Activated T-cell treated with anti-CD3 and anti-CD28 coated beads, Interleukin-2, amount 50 U/mL, for 24 hours (primary cell): ENCODE measurements at places on chromosomes 5 and 9.

DNA sequence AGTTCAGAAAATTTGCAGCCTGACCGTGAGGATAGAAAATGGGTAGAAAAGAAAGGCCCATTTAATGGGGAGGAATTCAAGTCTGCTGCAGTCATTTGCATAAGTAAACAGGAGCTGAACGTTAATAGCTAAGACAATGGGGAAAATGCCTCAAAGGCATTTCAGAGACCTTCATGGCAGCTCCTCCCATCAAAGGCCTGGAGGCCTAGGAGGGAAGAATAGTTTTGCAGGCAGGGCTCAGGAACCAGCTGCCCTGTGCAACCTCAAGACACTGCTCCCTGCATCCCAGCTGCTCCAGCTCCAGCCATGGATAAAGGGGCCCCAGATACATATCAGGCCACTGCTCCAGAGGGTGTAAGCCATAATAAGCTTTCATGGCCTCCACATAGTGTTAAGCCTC, 32.2 kb upstream of the CDH18 start:
- DNase-seq: no peak

DNA sequence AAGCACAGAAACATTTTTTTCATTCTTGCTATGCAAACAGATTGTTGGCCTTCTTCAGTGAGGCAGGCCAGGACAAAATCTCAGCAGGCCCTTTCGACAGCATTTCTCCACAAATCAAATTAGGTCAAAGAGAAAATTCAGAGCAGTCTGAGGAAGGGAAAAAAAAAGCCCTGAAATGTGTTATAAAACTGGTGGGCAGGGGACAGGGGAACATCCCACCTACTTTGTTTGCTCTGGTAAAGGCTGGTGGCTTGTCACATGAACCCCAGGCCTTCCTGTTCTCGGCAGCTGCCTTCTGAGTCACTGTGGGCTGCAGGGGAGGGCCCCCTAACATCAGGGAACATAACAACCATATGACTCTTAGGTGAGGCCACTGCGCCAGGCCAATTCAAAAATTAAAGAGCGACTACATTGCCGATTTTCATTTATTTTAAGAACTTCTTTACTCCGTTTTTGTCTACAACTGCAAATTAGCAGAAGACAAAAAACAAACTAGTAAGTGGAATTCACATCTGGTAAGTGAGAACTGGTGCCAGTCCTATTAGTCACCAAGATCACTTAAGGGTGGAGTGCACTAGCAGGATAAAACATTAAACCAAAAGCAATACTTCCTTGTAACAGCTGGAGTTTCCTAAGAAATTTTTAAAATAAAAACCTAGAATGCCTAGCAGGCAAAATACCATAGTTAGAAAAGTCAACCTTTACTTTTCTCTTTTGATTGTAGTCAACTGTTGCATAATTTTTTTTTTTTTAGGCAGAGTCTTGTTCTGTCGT, 46.2 kb upstream of the DENND4C start:
- DNase-seq: peak; percentile 79

- DNase-seq: no peak
These were observed 485 bp downstream of the FAM53C start for GRCh38 chr5:138338411-138339090.

DNA sequence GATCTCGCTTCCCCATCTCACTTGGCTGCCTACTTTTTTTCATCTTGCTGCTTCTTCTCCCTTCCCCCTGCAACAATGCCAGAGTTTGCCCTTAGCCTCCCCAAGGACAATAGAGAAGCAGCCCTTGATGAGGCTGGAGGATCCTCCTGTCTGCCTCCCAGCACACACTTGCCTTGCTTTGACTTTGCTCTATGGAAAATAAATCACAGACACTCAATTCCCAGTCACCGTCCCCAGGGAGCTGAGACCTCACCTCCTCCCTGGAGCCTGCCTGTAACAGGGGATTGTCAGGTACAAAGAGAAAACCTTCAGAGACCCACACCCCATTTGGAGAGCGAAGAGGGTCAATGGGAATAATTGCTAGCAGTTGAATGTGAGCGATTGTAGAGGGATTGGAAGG, 242.1 kb upstream of the ZNF462 start:
- DNase-seq: no peak

GRCh38 chr5:5189051-5189430, 48.9 kb downstream of the ADAMTS16 start:
- DNase-seq: no peak

DNA sequence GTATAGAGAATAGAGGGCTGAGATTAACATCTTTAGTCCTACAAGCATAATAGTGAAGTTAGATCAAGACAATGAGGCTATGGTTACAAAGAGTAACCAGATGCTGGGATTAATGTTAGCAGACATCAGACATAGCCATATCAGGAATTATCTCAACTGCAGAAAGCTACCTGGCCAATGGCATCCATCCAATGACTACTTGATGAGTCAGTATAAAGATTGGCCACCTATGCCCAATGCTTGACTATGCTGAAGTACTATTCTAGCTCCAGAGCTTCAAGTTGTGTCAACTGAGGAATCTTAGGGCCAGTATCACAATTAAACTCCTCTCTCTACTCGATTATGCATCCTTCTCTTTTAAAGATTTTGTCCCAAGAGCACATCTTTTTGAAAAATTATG, 541.4 kb downstream of the PRELID2 start:
- no peak for DNase-seq

GRCh38 chr5:112434641-112435040, 15.6 kb upstream of the EPB41L4A start:
- DNase-seq: no peak

DNA sequence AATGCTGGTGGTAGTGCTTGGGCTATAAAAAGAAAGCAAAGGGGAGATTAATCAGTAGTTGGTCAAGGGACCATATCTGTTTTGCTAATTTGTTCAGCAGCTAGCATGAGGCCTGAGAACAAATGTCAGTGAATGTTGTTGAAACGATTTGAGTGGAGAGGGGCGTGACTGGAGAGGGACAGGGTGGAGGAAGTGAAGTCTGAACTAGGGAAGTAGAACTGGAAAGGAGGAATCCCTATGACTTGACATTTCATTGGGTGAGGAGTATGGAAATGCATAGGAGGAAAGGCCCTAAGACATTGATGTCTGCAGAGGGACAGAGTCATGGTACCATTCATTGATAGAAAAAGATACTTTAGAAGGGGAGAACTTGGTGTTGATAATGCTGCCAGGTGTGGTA, 19.7 kb downstream of the TLE4 start:
- DNase-seq: no peak
